Diencephalon (tissue), 1 donor: ENCODE measurements at places on chromosomes 4 and X. TPM values are rescaled to one million over a fixed set of nuclear protein-coding genes. Genes with fewer than 3 reads are reported as not detected.

PPA2 gene
- total RNA-seq: 84.0 TPM

TLR1 gene
- total RNA-seq: 8.3 TPM

SPANXA2 gene
- total RNA-seq: not detected

PCDH18 gene
- 34.4 TPM for total RNA-seq

NXF3 gene
- total RNA-seq: not detected

AFM gene
- total RNA-seq: not detected

MAPK10 gene
- total RNA-seq: 217 TPM

MXRA5 gene
- total RNA-seq: 3.9 TPM

JCHAIN gene
- not detected for total RNA-seq

USP26 gene
- not detected for total RNA-seq

ZFYVE28 gene
- 5.8 TPM for total RNA-seq

SRPX gene
- 5.3 TPM for total RNA-seq

AREG gene
- not detected for total RNA-seq

PDGFRA gene
- 112 TPM for total RNA-seq

AKAP4 gene
- not detected for total RNA-seq

PNCK gene
- total RNA-seq: 52.6 TPM

FAM47A gene
- total RNA-seq: not detected

ITM2A gene
- total RNA-seq: 84.7 TPM

SNX25 gene
- 38.3 TPM for total RNA-seq

CC2D2A gene
- 27.2 TPM for total RNA-seq

ANTXR2 gene
- 12.7 TPM for total RNA-seq

PSAPL1 gene
- not detected for total RNA-seq

DDX53 gene
- total RNA-seq: not detected

HOPX gene
- 65.7 TPM for total RNA-seq

GAGE12E gene
- total RNA-seq: not detected

ARSJ gene
- 1.2 TPM for total RNA-seq

C4orf51 gene
- not detected for total RNA-seq

RTL9 gene
- 1.6 TPM for total RNA-seq

IL21 gene
- total RNA-seq: not detected

MSANTD1 gene
- 15.7 TPM for total RNA-seq

ZXDB gene
- total RNA-seq: 16.8 TPM

SCRG1 gene
- total RNA-seq: 7.2 TPM

FAAH2 gene
- total RNA-seq: 6.2 TPM

NPY2R gene
- total RNA-seq: 5.3 TPM

GIMD1 gene
- not detected for total RNA-seq

CTAG1A gene
- total RNA-seq: not detected

MCUB gene
- total RNA-seq: 14.8 TPM

P2RY8 gene
- total RNA-seq: under 0.01 TPM

CT45A10 gene
- total RNA-seq: not detected

FAM114A1 gene
- total RNA-seq: 18.5 TPM

PAGE4 gene
- not detected for total RNA-seq

AKAP14 gene
- total RNA-seq: 5.1 TPM

CTAG1B gene
- not detected for total RNA-seq

PRR32 gene
- not detected for total RNA-seq

ARHGAP36 gene
- total RNA-seq: 8.5 TPM

TMEM271 gene
- total RNA-seq: 13.1 TPM

HEPH gene
- total RNA-seq: 13.1 TPM

PGAM4 gene
- total RNA-seq: not detected

ZNF157 gene
- 5.1 TPM for total RNA-seq

CSN1S1 gene
- total RNA-seq: not detected

NAP1L3 gene
- total RNA-seq: 164 TPM

CEP135 gene
- total RNA-seq: 19.4 TPM

LRRC66 gene
- 0.46 TPM for total RNA-seq

XPNPEP2 gene
- total RNA-seq: 0.23 TPM

HTR2C gene
- 27.9 TPM for total RNA-seq
